Right renal pelvis (tissue), 4 donors: ENCODE measurements at places on chromosomes 5 and 9. TPM values are rescaled to one million over a fixed set of nuclear protein-coding genes. Genes with fewer than 3 reads are reported as not detected.

GRCh38 chr5:160471761-160472160, 50.1 kb downstream of the PTTG1 start:
- no peak for DNase-seq

GRCh38 chr9:19102181-19102630, 498 bp downstream of the HAUS6 start:
- DNase-seq: no peak

- DNase-seq: no peak
Measured at GRCh38 chr5:141944076-141944475, 13.9 kb downstream of the PCDH12 start.

DNA sequence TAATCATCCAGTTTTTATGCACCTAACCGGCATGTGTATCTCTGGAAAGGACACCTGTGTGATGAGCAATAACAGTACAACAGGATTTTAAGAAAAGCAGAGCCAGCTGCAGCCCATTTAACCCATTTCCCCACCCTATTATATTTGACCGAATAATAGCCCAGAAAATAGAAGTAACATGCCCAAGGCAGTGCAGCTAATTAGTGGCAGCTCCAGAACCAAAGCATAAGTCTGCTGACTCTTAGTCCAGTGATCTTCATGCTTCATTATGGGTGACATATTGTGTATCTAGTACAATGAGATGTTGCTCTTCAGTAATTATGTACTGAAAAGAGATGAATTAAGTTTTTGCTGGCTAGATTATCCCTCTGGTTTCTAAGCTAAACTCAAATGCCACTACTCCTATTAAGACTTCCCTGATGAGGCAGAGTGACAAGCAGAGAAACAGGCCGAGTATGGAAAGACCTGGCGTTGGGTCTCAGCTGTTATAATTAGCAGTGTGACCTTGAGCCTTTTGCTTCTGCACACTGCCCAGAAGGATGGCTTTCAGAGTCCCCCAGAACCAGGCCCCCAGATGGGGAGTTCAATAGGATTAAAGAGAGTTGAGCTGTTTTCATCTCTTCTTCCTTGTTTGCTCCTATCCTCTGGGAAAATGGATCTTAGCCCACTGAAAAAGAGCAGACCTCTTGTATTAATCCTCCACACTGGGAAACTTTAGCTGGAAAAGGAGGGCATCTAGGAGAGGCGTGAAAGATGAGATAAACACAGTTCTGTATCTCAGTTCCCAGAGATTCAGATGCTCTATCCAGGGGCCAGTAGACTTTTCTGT, 10.8 kb upstream of the C1QTNF3 start:
- DNase-seq: no peak

DNA sequence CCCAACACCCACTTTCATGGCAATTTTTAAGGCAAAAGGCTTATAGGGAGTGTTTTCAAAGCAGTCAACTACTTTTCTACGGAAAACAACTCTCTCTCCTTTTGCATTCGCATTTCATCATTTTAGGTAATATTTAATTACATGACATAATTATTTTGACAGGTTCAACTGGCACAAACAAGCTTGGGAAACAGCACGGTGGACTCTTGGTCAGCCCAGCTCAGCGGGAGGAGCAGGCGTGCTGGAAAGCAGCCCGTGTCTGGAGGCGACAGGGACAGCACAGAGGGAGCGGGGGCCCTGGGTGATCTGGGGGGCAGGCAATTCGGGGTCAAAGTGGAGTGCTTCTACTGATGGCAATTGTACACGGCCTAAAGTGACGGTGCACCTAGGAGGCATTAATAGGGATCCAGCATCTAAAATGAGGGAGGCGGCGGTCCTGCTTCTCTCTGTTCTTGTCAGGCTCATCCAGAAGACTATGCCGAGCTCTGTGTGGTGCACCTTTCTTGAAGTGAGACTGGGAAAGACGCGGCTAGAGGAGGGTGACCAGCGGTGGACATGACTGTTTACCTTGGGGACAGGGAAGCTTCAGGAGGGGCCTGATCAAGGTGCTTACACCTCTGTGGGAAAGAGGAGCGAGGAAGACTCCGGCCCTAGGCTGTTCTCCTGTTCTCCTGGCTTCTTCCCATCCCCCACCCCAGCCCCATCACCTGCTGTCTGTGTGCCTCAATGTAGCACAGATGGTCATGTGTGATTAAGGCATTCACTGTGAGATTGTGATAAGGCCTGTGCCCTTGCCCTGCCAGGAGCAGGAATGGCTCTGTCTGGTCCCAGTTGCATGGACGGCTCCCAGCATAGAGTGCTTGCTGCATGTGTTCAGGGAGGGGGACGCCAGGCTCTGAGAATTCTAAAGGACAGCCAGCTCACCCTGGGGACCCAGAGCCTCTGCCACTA, 3.4 kb downstream of the MYMK start:
- DNase-seq: no peak

GRCh38 chr9:86222667-86223066, 36.8 kb downstream of the C9orf153 start:
- DNase-seq: no peak

DNA sequence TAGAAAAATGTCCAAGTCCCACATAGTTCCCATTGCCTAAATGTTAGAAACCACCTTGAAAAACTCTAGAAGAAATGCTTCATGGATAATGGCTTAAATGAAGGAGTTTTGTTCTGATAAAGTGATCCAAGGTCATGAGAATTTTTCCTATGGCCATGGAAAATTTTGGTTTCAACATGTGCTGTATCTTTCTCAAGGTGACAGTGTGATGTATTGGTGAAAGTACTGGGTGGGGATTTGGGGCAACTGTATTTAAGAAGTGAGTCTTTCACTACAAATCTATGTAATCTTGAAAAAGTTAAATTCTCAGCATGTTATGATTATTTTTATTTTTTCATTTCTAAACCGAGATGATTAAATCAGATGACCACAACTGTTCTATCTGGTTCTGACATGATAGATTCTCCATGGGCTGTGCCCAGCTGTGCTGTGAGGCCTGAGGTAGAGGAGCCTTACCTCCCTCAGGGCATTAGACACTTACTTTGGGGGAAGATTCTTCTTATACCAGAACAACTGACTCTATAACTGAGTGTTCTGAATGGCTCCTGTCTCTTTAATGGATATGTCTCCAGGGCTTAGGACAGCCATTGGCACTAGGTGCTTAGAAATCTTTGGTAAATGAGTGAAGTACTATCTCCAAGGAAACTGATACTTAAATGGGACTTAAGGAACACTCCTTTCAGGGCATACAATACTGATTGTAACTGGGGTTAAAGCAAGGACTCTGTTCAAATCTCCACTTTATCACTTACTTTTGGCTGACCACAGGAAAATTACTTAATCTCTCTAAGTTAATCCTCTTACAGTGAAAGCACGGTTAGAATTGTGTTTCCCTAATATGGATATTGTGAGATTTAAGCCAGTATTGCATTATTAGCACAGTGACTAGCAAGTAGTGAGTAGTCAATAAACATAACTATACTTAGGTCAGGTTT, 397.4 kb upstream of the MEF2C start:
- DNase-seq: no peak

GRCh38 chr5:109561447-109561846, 128.3 kb upstream of the MAN2A1 start:
- DNase-seq: no peak

- peak; percentile 35 for DNase-seq
Measured at GRCh38 chr5:119269061-119269944, 86.5 kb upstream of the TNFAIP8 start.

DNA sequence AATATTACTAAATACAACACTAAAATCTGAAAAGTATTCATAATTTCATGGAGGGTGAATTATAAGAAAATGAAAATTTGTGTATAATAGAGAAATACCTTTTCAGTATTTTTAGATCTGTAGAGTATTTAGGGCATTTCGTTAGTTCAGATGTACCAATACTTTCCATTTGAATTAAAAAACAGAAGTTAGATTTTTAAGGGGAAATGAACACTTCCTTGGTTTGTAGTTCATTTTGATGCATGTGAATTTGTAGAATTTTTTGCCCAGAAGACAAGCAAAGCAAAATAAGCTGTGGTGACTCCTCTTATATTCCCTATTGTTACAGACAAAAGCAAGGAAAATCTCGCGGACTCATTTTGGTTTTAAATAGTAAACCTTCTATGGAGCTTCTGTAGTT, 209.0 kb upstream of the RPS23 start:
- DNase-seq: no peak

- no peak for DNase-seq
Measured at GRCh38 chr9:121613009-121613752, 38.3 kb upstream of the DAB2IP start.

The SLC34A3 gene
- 6.9 TPM for polyA plus RNA-seq

The GPR150 gene
- not detected for polyA plus RNA-seq

- no peak for DNase-seq
Measured at GRCh38 chr5:139872851-139873794, 77.5 kb downstream of the PSD2 start.

GRCh38 chr9:92008041-92008440, 58.0 kb upstream of the ROR2 start:
- no peak for DNase-seq

DNA sequence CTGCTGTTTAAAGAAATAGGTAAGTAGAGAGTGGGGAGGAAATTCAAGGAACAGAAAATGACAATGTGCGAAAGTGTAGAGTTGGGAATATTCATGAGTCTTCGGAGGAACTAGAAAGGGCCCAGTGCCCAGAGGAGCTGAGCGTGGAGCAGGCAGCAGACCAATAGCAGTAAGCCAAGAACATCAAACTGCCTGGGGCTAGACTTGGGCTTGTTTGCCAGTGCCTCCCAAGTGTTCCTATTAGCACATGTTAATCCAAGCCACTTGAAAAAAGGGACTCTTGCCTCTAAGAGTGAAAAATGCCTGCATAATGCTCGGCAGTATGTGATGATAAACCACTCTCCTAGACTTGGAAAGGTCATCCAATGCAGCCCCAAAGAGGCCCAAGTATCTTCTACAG, 1.2 kb upstream of the TAL2 start:
- DNase-seq: no peak

DNA sequence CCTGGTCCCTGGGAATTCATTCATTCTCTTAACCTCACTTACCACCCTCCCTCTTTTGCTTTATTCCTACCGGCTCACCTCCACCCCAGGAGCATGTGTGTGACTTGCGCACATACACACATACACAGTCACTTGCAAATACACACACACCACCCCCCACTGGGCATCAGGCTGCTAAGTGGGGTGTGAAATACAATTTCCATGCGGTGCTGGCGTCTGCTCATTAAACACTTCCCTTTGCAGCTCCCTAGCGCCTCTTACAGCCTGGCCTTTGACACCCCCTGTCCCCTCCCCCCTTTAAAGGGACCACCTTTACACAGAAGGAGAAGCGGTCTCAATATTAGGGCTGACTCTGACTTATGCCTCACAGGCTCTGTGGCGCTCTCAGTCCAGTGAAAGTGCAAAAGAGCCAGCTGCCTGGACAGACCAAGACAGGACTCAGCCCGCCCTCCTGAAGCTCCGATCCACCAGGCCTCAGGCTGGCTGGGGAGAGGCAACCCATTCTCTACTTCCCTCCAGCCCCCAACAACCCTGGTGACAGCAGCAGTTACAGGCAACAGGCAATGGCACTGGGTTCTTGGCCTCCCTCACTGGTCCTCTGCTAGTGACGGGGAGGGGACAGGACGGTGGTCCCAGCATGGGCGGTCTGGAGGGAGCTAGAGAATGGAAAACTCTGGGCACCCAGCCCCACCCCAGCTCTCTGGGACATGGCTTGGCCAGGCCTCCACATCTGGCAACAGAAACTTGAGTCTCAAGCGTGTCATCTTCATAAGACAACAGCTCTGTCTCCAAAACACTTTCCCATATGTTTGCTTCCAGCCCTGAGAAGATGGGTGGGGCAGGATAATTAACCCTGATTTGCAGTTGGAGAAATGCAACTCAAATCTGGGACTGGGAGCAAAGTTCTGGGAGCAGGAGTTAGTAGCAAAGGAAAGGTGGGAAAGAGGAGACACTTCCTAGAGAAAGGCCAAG, 12.0 kb downstream of the ENHO start:
- DNase-seq: no peak

The AQP3 gene
- 43.5 TPM for polyA plus RNA-seq

The NEUROG1 gene
- polyA plus RNA-seq: not detected

DNA sequence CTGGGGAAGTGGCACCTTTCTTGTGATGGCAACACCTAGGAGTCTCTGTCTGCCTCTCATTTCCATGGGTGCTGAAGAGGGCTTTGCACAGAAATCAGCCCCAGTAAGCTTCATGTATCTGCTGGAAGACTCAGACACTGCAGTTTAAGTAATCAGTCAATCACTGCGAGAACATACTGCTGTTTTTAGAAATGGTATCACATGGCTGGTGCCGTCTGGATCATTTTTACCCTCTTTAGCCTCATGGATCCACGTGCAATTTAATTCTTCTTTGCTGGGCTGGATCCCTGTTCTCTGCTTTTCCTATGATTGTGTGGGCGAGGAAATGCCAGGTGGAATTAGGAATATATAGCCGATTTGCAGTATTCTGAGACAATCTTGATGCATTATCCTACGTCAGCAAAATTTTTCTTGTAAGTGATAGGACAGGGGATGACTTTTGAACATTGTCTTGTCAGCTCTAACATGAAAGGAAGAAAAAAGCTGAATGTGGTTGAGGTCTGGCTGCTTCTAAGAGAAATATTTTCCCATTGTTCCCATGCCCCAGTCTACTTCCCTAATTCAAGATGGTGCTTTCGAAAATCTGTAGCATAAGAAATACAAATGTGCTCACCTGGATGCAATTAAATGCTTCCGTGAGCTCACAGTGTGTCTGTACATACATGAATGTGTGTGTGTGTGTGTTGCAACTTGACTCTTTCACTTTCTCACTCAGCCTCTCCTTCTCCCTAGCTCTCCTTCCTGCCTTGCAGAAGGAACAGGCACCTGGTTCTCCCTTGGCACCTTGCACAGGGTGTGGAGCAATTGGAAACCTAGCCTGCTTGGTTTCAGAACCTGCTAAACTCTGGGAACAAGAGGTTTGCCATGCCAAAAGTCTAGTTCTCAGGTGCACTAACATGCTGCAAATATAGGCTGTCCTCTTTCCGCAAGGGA, 281.6 kb downstream of the NTRK2 start:
- DNase-seq: no peak

DNA sequence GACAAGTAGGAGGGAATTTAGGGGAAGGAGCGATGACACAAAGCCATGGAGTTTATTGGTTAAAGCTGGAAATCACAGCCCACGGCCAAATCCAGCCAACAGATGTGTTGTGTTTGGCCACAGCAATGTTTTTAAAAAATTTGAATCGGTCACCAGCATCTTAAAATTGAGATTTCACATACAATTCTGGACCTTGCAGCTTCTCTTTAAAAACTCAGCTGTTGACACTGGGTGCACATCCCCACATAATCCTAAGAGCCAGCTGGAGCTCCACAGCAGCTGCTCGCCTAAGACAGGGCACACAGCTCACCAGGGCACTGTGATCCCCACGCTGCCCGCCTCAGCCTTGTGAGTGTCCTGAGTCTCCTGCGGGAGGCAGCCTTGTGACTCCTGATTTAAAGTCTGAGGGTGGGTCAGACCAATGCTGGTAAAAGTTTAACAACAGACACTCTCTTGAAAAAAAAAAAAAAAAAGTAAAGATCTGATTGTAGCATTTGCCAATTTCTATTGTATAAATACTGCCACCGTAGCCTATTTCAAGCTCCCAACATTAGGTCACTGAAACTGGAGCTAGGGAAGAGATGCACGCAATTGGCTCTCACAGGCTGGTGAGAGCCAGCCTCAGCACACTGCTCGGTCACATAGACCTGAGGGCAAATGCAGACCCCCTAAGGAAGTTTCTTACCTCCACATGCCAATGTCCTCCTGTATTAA, 124.8 kb downstream of the HSD17B3 start:
- DNase-seq: no peak
